ENCODE measurements at places on chromosomes 7 and 10. TPM values are rescaled to one million over a fixed set of nuclear protein-coding genes. Genes with fewer than 3 reads are reported as not detected.
A peak's percentile ranks its signal among the peaks of the same experiment; 100 is the strongest.

GRCh38 chr10:118472415-118473304 lies 122.8 kb downstream of the PRLHR start:
- DNase-seq = no peak

DNA sequence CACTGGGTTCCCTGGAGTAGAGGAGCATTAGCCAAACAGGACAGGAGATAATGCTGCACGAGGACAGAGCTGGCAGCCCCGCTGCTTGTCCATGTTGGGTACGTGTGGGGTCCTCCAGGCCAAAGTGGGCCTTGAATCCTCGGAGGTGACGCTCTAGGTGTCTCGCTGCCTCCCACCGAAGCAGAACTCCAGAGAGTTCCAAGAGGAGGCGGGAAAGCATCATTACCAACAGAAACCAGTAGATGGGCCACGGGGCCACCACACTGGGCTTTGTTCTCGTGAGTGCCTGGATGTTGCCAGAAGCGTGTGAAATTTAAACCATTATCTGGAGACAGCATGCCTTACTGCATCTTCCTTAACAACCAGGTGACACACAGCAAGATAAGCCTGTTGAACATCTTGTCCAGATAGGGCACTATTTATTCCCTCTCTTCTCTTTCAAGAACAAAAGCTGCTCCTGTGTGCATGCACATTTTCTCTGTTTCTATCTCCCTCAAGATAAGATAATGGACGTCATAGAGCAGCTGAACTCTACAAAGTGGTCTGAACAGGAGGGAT lies 56.8 kb downstream of the TNS3 start:
- no peak for DNase-seq

DNA sequence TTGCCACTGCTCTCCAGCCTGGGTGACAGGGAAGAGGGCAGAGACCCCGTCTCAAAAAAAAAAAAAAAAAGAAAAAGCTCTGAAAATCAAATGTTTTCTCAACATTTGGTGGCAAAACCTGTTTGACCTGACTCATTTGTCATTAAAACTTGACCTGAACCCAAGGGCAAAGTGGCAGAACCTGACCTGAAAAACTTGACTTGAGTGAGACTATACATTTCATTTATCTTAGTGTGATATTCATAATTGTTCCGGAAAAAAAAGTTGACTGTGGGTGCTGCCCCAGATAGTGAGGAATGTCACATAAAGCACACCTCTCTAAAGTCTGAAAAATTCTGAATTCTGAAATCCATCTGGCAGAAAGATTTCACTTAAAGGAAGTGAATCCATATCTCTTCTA lies 2.3 kb upstream of the TAX1BP1 start:
- DNase-seq = no peak

DNA sequence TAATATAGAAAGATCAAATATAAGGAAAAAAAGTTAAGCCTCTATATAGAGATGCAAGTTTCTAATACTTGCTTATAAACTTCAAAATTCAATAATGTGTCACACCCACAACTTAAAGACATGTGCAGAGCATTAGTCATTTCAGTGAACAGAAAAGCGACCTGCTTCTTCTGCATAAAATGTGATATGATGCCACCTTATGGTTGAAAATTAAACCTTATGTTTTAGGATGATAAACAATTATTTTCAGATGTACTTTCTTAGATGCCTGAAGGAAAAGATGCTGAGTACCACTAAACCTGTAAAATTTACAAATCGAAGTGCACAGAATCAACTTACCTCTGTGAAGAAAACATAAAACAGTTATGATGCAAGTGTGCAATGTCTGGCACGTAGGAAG lies 96.0 kb downstream of the MTERF1 start:
- DNase-seq = no peak

GRCh38 chr7:73436031-73436929 lies 2.7 kb downstream of the FZD9 start:
- no peak for DNase-seq

DNA sequence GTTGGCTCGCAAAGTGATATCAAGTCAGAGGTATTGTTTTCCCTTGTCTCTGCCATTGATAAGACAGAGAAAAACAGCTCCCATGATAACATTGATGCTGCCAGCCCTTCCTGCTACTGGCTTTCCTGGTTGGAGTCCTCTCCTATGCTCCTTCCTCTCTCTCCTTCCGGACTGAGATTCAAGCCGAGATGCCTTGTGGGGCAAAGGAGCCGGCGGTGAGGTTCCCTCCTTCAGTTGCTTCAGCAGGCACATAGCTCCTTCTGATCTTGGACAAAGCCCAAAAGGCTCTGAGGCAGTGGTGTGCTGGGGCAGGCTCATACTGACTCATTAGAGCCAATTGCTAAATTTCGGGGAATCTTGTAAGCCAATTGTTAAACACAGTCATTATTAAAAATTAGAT lies 8.8 kb upstream of the ZCCHC24 start:
- DNase-seq = peak; percentile 83

DNA sequence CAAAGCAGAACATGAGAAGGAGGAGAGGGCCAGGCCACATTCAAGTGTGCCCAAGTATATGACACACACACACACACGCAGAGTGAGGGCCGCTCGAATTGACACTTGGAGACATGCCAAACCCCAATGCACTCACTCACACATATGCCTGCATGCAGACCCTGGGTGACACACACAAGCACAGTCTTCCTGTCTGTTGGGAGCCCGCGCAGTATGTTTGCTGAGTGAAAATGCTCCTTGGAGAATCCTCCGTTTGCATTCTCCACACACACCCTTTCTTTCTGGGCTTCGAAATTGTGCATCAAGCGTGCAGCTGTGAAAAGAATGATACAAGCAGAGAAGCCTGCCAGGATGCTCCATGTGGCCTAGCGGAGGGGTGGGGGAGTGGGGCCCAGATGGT lies 120.9 kb downstream of the PLXNA4 start:
- DNase-seq = no peak

DNA sequence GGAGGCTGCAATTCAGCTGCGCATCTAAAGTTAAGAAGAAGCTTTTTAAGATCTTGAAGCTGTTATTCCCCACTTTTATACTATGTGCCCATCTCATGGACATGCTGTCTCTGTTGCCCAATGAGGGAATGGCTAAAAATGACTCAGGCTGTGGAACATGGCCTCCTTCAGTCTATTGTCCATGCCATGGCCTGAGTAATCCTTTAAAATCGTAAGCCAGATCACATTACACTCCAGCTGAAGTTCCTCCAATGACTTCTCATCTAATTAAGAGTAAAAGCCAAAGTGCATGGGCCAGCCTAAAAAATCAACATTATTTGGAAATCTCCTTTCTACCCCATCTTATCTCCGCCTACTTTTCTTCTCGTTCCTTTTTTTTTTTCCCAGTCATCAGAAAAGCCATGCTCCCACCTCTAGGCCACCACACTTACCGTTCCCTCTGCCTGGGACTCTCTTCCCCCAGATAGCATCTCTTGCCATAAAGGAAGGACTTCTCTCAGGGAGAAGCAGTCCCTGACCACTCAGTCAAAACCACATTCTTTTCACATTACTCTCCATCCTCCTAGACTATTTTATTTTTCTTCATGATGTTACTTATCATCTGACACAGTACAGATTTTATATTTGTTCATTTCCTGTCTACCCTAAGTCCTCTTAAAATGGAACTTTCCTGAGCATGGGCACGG lies 337.4 kb downstream of the PRPF18 start:
- DNase-seq = no peak

- DNase-seq = no peak
These were observed 10.1 kb downstream of the KCNIP2 start for GRCh38 chr10:101833466-101833865.

GRCh38 chr10:43042503-43043341 lies 34.1 kb upstream of the RET start:
- DNase-seq = no peak

- no peak for DNase-seq
These were observed 16.8 kb upstream of the CRYGN start for GRCh38 chr7:151456782-151457181.

DNA sequence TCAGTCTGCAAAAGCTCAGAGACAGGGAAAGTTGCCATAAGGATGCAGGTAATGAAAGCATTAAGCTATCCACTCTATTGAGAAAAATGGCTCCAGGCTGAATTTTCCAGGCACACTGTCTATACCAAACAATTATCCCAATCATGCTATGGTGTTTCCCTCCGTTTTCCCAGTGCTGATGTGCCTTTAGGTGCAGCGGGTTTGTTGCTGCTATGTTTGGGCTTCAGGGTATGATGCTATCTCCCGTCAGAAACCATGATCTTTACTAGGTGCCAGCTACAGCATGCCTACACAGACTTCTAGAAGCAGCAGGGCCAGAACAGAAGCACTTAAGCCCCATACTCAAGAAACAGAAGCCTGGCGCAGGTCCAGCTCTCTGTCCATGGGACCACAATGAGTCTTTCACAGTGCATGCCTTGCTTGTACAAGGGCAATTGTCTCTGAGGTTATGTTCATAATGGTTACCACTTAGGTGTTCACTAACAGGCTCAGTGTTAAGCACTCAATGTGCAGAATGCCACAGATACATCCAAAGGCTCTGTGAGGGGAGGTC lies 19.4 kb downstream of the STEAP1B start:
- DNase-seq = no peak

LEP gene
- 7.4 TPM for total RNA-seq

ANXA8L1 gene
- total RNA-seq = 179 TPM

UTF1 gene
- not detected for total RNA-seq

IGF2BP3 gene
- 11.8 TPM for total RNA-seq

All from vagina (tissue), 2 donors.